ENCODE measurements at places on chromosomes 4 and X. TPM values are rescaled to one million over a fixed set of nuclear protein-coding genes. Genes with fewer than 3 reads are reported as not detected.

The HHIP gene
- total RNA-seq: 0.96 TPM

The PDE6B gene
- 0.21 TPM for total RNA-seq

The VSIG4 gene
- not detected for total RNA-seq

The TMEM150C gene
- total RNA-seq: not detected

The ARFIP1 gene
- total RNA-seq: 47.1 TPM

The CISD2 gene
- 22.7 TPM for total RNA-seq

The RHOXF1 gene
- not detected for total RNA-seq

The IL3RA gene
- total RNA-seq: not detected

The SHROOM2 gene
- 4.6 TPM for total RNA-seq

The RBM46 gene
- total RNA-seq: under 0.01 TPM

The SGCB gene
- total RNA-seq: 9.2 TPM

The GLRA2 gene
- not detected for total RNA-seq

The TMEM47 gene
- 25.1 TPM for total RNA-seq

The ANXA5 gene
- 281 TPM for total RNA-seq

The LGI2 gene
- total RNA-seq: not detected

The MAGED4 gene
- 0.48 TPM for total RNA-seq

The TASL gene
- not detected for total RNA-seq

The FGB gene
- not detected for total RNA-seq

The UCP1 gene
- under 0.01 TPM for total RNA-seq

The ZFYVE28 gene
- 1.9 TPM for total RNA-seq

The CXXC4 gene
- total RNA-seq: under 0.01 TPM

The STARD8 gene
- total RNA-seq: under 0.01 TPM

The GYPA gene
- not detected for total RNA-seq

The LEF1 gene
- total RNA-seq: not detected

The BCORL1 gene
- total RNA-seq: 1.5 TPM

The AGTR2 gene
- not detected for total RNA-seq

The EDA gene
- total RNA-seq: 0.85 TPM

The FHL1 gene
- 43.9 TPM for total RNA-seq

The SMARCA5 gene
- total RNA-seq: 39.0 TPM

Data from tracheal epithelial cell (primary cell).